Kidney capillary endothelial cell (primary cell): ENCODE measurements at places on chromosomes 7 and 10.

DNA sequence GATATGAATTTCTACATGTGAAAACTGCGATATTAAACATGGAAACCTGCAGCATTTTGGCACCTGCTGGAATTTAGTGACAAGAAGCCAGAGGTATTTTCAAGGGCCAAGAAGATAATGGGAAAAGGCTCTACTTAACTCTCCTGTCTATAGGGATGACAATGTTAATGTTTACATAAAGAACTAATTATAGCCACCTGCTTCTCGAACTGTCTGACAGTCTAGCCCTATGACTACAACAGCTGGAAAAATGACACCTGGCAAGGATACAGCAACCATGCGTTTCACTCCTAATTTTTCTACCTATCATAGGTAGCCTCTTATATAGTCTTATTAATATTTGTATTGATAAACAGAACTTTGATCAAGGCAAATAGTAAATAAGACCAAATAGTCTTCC lies 49.6 kb downstream of the MAGI2 start:
- DNase-seq = no peak

- DNase-seq = no peak
Measured at GRCh38 chr10:20084451-20084850, 268.2 kb downstream of the PLXDC2 start.

- DNase-seq = no peak
Measured at GRCh38 chr10:88118729-88119128, 255.3 kb downstream of the PTEN start.

DNA sequence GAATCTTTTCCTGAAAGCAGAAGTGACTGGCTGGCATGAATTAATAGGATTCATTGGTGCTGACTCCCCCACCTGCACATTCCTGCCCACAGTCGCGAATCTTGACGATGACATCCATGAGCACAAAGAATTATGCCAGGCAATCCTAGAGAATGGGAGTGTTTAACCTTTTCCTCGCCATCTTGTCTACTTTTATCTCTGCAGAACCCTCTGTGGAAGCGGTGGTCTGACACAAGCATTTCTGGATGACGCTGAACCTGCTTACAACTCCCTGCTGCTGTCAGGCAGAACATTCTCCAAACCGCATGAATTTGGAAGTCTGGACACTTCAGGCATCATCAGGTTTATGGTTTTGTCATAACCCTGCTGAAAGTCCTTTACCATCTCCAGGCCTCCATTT lies 36.5 kb downstream of the KLF6 start:
- no peak for DNase-seq

DNA sequence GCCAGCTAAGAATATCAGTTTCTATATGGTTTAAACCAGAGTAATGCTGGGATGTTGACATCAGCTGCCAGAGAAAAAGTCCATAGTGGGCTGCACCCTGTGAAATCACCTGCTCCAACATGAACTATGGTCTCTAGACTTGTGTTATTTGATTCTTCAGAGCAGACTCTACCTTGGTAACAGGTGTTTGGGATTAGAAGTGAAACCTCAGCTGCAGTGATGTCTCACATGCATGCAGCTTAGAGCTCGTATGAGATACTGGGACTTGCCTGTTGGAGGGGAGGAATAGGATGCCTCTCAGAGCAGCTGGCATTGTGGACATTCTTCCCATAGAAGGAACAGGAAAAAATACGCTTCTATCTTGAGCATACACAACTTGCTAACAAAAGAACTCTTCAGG lies 287.1 kb upstream of the CSTF2T start:
- no peak for DNase-seq

- DNase-seq = no peak
Measured at GRCh38 chr7:16721541-16721940, 32.0 kb upstream of the TSPAN13 start.

GRCh38 chr10:125551247-125551646 lies 131.7 kb downstream of the TEX36 start:
- no peak for DNase-seq

GRCh38 chr10:10589540-10590303 lies 427.9 kb upstream of the CELF2 start:
- DNase-seq = no peak

GRCh38 chr7:130879191-130879590 lies 145.2 kb upstream of the KLF14 start:
- no peak for DNase-seq

GRCh38 chr7:822692-823276 lies 9.5 kb upstream of the SUN1 start:
- DNase-seq = no peak

DNA sequence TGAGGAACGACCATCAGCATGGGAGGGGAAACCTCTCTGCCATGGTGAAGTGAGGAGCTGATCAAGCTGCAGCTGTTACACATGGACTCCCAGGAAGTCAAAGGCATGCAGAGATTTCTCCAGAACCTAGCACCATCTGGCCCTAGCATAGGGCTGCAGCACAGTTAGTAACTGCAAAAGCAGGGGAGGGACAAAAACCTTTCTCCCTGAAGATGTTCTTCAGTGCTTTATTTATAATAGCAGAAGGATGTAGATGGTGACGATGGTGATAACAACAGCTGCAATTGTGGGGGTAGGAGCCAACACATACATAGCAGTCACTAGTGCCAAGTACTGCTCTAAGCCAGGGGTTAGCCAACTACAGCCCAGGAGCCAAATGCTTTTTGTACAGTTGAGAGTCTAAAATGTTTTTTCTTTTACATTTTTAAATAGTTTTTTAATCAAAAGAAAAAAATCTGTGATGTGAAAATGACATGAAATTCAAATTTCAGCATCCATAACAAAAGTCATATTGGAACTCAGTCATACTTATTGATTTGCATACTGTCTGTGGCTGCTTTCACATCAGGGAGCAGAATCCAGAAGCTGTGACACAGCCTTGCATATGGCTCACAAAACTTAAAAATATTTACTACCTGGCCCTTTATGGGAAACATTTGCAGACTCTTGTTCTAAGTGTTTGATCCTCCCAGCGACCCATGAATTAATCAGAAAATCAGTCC lies 299.5 kb downstream of the ELMO1 start:
- DNase-seq = no peak

DNA sequence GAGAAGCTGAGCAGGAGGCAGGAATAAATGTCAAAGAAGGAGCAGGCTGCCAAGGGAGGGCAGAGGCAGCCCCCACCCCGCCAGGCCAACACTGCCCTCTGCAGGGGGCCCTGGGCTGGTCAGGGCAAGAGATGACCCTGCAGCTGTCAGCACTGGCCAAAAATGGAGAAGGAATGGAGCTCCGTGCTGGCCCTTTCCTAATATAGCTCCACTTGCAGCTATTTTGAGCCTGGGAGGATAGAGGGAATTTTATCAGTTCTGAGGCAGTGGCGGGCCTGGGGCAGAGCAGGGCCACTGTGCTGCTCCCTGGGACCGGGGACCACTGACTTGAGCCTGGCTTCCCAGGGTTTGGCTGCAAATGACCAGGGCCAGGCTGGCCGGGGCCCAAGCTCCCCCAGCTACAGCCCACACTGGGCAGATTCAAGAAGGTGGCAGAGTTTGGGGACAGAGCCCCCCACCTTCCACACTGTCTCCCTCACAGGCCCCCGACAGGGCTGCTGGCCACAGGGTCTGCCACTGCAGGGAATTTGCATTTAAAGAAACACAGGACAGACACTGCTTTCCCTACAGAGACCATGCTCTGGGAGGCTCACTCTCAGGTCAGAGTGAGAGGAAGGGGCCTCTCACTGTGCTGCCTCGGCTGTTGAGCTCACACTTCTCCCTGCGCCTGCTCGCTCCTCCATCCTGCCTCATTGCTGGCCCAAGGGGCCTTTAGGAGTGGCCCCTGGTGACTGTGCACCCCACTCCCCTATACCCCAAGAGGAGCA lies 16.2 kb downstream of the LDB3 start:
- DNase-seq = no peak

- no peak for DNase-seq
Measured at GRCh38 chr10:124125305-124126116, 32.1 kb upstream of the CHST15 start.

DNA sequence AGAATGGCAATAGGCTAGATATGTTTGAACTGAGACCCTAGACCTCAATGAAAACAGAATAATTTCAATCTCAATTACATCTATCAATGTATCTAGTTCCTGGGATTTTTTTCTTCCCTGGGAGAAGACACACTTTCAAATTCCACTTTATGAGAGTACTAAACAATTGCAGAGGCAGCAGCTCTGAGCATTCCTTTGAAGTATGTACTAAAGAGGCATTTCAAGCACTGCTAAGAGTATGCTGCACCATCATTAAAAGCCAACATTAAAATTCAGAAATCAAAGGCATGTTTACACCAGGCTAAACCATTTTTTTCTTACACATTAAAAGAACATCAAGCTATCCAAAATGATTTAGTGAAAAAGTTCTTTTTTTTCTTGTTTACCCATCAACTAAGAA lies 297.9 kb upstream of the CACNA2D1 start:
- no peak for DNase-seq

GRCh38 chr10:30415593-30415992 lies 18.4 kb upstream of the MAP3K8 start:
- DNase-seq = no peak
